ENCODE measurements at places on chromosomes 3 and 15. TPM values are rescaled to one million over a fixed set of nuclear protein-coding genes. Genes with fewer than 3 reads are reported as not detected.

Gene RHO
- not detected for total RNA-seq

Gene PLSCR2
- total RNA-seq = not detected

Gene MYZAP
- total RNA-seq = 0.18 TPM

Gene COL6A6
- total RNA-seq = not detected

Gene DNAJC13
- total RNA-seq = 57.2 TPM

Gene TTC14
- 25.7 TPM for total RNA-seq

Gene COL6A5
- not detected for total RNA-seq

Gene ROPN1
- not detected for total RNA-seq

Gene RGMA
- not detected for total RNA-seq

Gene ANAPC13
- total RNA-seq = 152 TPM

Gene TMEM158
- total RNA-seq = 38.7 TPM

Gene C3orf70
- total RNA-seq = 0.09 TPM

Gene ALG3
- 59.8 TPM for total RNA-seq

Gene ITIH1
- total RNA-seq = not detected

Gene CORO2B
- total RNA-seq = 9.1 TPM

Gene XXYLT1
- 16.9 TPM for total RNA-seq

Gene CHRFAM7A
- not detected for total RNA-seq

Gene IL20RB
- 1.3 TPM for total RNA-seq

Gene CAPN3
- total RNA-seq = 1.4 TPM

Gene NRROS
- not detected for total RNA-seq

Gene LYSMD2
- total RNA-seq = 14.2 TPM

Gene MME
- total RNA-seq = 85.5 TPM

Gene CCR3
- total RNA-seq = not detected

Gene LHFPL4
- total RNA-seq = not detected

Gene C3orf85
- total RNA-seq = not detected

Gene LOXL1
- total RNA-seq = 235 TPM

Gene ADAM10
- 165 TPM for total RNA-seq

Gene KCNMB3
- total RNA-seq = 0.60 TPM

Gene LTK
- 0.24 TPM for total RNA-seq

Gene UROC1
- total RNA-seq = not detected
